ENCODE measurements at places on chromosomes 11 and 22.

DNA sequence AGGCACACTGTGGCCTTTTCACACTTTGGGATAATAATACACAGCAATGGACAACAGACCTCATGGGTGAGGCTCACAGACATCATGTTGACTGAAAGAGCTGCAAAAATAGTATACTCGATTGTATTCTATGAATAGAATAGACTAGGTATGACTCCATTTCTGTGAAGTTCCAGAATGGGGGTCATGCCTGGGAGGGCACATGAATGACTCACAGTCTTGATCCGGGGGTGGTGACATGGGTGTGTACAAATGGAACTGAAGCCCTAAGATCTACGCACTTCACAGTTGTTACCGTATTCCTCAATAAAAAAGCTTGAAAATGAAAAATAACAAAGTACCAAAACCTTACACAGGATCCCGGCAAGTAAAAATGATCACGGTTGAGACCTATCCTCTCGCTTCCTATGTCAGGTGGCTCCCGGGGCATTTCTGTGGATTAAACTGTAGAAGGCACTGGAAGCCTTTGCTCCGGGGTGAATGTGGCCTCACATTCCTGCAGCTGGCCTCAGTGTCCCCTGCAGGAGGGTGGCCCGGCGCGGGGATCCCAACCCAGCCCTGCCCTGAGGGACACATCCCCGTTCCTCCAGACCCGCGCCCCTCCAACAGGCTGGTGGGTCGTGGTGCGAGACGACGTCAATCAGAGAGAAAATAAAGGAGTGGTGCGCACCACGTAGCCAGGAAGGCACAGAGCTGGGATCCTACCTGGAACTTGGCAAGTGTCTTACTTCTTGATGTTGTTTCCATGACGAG, 75.9 kb downstream of the NECTIN1 start:
- peak; percentile 57 for DNase-seq

- no peak for DNase-seq
Measured at GRCh38 chr11:65211293-65212105, 29.8 kb downstream of the CAPN1 start.

DNA sequence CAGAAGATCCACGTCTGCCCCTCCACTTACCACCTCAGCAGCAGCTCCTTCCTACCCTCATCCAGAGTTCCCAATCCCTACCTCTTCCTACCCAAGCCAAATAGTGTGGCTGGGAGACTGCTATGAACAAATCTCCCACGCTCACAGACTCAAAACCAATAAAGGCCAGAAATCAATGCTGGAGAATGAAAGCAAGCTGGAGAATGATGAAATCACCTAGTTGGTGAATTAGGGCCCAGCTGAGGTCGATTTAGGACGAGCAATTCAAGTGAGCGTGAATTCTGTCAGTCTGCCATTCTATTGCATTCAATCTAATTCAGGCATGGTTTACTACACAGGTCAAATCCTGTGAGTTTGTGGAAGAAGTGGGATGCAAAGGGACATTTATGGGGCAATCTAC, 22.5 kb downstream of the COMMD9 start:
- DNase-seq: no peak

- DNase-seq: no peak
Measured at GRCh38 chr22:17969701-17970113, 54.7 kb downstream of the MICAL3 start.

GRCh38 chr22:40071720-40072119, 77.0 kb downstream of the FAM83F start:
- DNase-seq: no peak

DNA sequence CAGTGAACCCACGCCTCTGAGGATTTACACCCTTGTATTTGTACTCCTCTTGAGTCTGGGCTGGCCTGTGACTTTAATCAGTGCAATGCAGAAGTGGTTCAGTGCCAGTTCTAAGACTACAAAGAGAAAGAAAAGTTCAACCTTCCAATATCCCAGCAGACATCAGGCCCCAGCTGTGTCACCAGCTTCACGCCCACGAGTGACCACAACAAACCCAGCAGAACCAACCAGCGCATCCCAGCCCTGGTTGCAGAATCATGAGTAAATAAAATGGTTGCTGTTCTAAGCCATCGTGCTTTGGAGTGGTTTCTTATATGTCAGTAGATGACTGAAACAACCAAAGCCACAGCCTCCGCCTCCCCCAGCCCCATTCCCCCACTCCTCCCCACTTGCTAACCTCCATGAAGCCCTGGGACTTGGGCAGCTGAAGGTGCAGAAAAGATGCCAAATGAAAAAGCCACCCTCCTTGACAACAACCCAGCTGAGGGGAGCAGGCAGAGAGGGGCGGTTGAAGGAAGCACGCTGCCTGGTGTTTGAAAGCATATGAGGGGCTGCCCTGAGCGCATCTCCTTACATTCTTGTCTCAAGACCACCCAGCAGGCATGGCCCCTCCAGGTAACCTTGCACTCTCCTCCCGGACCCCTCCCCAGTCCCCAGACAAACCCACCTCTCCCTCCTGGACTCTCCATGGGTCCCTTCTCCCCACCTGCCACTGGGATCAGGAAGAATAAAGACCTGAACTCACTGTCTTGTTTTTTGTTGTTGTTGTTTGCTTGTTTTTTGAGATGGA, 20.9 kb downstream of the TSKU start:
- DNase-seq: no peak

GRCh38 chr11:134429106-134429505, 17.1 kb upstream of the B3GAT1 start:
- no peak for DNase-seq

- DNase-seq: no peak
Measured at GRCh38 chr22:35397095-35397904, 2.6 kb upstream of the MCM5 start.
